ENCODE measurements at places on chromosomes 7 and 10.

DNA sequence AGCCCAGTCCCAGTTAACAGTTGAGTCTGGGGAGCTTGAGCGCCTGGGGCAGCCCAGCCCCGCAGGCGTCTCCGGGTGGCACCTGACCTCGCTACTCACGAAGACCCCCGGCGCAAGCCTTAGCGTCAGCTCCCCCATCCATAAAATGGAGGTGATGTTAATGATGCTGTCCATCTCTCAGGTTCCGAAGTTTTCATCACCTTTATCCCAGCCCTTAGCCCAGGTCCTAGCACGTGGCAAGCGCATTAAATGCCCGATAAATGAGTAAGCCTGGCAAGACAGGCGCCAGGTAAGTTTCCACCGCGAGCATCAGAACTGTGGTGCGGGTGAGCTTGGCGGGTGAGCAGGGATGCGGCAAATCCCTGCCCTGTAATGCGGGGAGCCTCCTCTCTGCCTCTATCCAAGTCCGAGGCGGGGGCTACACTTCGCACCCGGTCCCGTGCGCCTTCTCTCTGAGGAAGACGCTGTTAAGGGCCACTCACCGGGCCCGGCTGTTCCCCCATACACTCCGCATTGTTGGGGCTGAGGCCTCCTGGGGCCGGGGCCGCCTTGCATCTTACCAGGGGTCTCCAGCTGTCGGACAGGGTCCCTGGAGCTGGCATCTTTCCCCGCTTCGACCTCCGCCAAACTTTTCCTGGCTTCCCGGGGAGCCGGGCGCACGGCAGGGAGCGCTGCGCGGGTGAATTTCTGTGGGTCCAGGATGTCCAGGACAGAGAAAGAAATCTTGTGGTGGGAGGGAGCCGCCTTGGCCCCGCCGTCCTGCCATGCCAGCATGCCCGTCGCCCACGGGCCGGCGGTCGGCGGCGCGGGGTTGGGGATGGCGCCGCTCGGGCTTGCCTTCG is 444 bp downstream of the NKX1-2 start:
- no peak for DNase-seq

DNA sequence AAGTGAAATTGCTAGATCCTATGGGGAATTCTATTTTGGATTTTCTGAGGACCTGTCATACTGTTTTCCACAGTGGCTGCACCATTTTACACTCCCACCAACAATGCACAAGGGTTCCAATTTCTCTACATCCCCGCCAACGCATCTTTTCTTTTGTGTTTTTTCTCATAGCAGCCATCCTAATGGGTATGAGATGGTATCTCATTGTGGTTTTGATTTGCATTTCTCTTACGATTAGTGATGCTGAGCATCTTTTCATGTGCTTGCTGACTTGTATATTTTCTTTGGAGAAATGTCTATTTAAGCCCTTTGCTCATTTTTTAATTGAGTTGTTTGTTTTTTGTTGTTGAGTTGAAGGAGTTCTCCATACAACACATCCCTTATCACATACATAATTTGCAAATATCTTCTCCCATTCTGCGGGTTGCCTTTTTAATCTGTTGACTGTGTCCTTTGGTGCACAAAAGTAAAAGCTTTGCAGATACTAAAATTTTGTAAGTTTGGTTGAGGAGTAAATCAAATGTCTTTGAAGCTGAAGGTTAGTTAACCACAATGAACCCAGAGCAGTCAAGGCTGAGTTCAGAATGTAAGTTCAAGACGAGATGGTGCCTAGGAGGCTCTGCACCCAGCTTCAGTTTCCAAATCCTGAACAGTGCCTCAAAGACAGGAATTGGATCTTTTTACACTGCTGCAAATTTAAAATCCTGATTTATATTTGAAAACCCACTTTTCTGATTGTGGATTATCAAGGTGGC is 195.4 kb downstream of the COBL start:
- DNase-seq, result no peak

GRCh38 chr7:31811650-31812461 is 124.8 kb downstream of the PPP1R17 start:
- DNase-seq, result no peak

DNA sequence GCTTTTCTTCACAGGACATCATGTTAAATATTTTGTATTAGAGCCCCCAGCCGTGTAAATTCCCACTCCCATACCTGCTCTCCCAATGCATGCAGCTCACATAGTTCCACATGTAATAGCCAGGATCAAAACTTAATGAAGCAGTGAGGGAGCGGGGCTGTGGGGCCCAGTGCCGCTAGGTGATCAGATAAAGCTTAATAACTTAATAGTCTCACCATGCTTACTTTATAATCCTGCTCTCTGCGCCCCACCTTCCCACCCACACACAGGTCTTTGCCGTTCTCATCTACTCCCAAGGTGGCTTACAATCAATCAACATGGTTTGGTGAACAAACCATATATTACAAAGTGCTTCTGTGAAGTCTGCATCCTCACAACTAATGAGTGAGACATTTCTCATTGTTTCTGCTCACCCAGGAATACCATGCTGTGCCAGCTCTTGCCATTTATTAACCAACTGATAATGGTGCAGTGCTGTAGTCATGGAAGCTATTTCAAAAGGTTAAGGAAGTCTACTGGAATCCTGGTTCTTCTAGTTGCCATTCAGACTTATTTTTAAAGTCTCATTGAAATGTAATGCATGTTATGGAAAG is 156.4 kb downstream of the CTTNBP2 start:
- DNase-seq, result no peak

DNA sequence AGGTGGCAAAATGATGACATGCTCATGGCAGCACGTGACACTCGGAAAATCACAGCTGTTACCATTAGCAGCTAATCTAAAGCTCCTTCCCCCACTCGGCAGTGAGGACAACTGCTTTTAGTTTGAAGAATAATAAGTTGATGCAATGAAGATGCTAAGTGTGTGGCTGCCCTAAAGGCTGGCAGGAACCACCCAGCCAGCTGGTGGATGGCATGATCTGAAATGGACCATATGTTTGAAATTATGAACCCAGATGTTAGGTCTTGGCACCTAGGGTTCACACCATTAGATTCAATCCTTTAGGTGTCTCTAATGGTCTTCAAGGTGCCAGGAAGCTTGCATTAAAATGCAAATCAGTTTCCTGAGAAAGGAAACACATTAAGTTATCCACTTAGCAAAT is 230.1 kb downstream of the WDR11 start:
- DNase-seq, result no peak

GRCh38 chr10:104045151-104046089 is 40.3 kb downstream of the COL17A1 start:
- DNase-seq, result peak; percentile 45

DNA sequence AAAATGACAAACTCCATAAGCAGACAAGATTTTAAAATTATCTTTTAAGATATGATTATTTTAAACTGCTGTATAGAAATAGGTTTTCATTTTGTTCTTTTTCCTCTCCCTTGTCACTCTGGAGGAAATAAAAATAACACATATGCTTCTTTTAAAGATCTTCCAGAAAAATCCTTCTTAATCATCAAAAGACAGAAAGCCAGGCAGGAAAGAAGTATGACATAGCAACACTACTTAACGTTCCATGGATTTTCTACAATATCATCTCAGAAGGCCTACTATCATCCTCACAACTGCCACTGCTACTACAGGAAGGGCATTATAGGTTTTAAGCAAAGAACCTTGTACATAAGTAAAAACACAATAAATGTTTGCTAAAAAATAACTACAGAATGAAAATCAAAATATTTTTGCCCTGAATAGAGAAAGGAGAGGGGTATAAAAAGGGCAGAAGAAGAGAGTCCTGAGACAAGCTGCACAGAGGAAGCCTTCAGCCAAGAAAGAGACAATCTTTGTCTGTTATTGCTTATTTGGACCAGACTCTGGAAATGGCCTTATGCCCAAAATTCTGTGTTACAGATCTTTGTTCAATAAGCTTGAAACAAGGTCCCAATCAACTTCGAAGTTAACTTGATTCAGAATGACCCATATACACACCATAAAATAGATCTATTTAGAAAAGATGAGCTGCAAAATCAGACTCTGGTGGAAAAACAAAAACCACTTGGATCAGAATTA is 67.8 kb downstream of the ABI1 start:
- DNase-seq, result no peak

DNA sequence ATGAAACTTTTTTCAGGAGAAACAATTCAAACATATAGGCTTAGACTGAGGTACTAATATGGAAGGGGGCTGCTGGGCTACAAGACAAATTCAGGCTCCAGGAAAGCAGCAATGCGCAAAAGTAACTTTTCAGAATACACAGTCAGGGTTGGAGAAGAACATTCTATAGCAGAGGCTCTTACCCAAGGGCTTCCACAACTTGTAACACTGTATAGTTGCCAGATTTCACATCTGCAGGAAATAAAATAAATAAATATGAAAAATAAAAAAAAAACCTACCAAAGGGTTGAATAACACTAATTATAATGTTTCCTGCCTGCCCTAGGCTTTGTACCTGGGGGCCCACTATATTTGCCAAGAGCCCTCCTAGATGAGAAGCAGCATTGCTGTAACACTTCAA is 14.3 kb downstream of the MMS19 start:
- DNase-seq, result no peak

DNA sequence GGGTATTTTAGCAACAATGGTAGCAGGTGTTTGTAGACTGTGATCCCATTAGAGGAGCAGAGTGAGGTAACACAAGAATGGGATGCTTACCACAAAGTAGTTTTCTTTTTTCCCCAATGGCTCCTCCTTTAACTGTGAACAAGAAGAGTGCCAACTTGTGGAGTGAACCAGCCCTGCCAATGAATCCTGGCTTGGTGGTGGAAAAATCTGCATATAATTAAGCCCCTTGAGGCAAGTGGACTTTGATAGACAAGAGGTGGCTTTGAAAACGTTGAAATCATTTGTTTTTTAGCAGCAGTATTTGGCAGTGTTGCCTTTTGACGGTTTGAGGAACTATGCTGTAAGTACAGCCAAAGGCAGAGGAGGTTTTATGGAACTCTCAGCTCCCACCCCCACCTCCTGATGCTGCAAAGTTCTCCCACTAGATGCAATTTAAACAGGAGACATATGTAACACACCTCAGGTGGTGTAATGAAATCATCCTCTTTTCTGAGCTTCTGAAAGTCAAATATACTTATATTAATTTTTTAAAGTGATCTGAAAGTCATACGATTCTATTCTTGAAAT is 295.6 kb downstream of the DPP6 start:
- DNase-seq, result no peak

DNA sequence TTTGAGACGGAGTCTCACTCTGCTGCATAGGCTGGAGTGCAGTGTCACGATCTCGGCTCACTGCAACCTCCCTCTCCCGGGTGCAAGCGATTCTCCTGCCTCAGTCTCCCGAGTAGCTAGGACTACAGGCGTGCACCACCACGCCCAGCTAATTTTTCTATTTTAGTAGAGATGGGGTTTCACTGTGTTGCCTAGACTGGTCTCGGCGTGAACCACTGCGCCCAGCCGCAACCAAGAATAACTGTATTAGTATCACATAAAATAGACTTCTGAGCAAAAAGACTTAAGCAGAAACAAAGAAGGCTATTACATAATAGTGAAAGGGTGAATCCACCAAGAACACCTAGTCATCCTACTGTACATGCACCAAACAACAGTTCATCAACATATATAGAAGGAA is 67.6 kb upstream of the TFEC start:
- no peak for DNase-seq

- no peak for DNase-seq
Measured at GRCh38 chr7:123768493-123768892, 19.7 kb upstream of the WASL start.

GRCh38 chr7:40694026-40694809 is 559.4 kb downstream of the SUGCT start:
- no peak for DNase-seq

- DNase-seq, result no peak
Measured at GRCh38 chr7:25759748-25760147, 392.2 kb upstream of the NFE2L3 start.

DNA sequence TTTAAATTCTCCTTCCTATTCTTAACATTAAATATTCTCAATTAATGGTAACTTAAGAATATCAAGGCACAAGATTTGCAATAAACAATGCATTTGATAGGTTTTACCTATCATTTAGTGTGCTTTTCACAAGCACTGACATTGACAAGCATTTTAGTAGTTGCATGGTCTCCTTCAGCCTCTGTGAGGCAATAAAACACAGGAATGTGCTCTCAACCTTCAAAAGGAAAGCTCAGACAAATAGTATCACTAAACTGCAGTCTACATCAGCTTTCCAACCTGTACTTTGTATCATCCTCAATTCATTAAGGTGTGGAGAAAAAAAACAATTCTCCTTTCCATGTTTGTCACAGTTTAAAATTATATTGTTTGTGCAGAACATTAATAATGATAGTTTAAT is 51.1 kb upstream of the TSPAN13 start:
- no peak for DNase-seq

DNA sequence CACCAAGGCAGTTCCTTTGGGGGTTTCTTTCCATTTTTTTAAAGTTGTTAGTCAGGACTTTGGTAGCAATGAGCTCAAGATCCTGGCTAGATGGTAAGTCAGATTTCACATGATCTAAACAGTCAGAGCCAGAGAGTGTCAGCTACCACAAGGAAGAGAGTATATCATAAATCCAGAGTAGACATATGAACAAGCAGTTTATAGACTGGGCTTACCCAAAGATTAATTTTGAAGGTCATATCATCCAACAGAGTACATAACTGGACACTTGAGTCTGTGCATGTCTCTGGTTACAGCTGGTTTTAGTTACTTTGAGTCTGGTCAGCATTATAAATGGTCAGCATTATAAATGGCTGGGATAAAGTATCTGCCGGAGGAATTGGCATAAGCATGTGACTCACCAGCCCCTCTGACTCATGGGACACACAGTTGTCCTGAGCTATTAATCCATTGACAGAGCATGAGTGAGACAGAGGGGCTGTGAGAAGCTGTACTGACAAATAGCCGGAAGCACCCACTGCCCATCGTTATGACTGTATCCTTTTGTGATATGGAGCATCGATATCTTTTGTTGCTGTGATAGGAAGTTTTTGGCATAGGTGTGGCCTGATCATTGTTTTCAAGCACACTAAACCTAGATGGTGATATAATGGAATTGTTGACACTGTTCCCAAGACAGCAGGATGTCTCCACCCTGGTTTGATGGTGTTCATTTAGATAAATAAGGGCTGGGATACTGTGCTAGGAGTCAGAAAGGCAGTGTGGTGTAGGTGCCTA is 19.3 kb downstream of the PPP1R3C start:
- DNase-seq, result no peak

GRCh38 chr10:29205787-29206186 is 83.1 kb upstream of the LYZL1 start:
- DNase-seq, result no peak

DNA sequence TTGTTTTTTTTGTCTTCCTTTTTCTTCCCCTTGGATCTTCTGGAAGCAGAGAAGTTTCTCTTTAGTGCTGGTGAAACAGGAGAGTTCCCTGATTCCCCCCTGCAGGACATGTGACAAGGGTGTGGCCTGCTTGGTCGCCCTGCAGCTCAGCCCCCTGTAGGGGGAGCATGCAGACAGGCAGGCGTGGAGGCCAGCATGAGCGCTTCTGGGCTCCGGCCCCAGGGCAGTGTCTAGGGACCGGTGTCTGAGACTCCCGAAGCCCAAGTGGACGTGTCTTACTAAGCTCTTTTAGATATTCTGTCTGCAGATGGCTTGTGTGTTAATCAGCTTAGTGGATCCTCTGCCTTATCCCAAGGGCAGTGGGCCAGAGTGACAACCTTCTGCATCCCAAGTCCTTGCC is 26.1 kb downstream of the PRSS58 start:
- no peak for DNase-seq
